ENCODE measurements at places on chromosomes 5 and 9.

- no peak for DNase-seq
Measured at GRCh38 chr5:102991802-102992201, 128.1 kb downstream of the GIN1 start.

DNA sequence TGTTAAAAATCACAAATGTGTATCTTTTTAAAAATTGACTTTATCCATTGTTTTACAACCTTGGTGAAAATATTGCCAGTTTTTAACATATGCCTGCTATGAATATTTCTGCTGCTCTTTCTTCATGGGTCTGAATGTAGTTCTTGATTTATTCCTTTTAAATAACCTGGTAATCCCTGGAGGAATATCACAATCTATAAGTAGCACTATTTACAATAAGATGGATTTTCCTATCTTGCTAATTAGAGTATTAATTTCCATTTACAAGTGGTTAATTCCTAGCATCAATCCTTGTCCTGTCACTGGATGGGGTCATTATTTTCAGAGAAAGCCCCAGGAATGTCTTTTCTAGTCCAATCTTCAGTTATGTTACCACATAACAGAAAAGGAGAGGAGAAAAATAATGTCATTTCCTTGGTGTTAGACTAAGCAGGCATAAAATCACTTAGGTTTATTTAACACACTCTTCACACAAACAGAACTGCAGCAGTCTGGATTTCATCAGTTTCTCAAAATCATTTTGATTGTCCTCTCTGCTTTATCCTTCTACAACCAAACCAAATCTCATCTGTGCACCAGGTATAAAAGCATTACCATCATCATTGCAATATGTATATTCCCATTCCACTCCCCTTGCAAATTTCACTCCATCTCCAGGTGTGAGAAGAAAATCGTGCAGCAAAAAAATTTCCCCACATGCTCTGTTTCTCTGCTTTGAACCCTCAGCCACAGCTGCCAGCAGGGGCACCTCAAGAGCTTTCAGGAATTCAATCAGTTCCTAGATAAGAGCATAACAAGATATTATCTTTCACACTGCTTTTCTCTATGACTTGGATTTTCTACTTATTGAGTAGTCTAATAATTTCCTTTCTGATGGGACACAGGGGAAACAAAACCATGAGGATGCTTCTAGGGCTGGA, 204.1 kb downstream of the SEC61B start:
- DNase-seq: no peak

GRCh38 chr5:132243366-132243977, 14.0 kb upstream of the PDLIM4 start:
- DNase-seq: no peak

DNA sequence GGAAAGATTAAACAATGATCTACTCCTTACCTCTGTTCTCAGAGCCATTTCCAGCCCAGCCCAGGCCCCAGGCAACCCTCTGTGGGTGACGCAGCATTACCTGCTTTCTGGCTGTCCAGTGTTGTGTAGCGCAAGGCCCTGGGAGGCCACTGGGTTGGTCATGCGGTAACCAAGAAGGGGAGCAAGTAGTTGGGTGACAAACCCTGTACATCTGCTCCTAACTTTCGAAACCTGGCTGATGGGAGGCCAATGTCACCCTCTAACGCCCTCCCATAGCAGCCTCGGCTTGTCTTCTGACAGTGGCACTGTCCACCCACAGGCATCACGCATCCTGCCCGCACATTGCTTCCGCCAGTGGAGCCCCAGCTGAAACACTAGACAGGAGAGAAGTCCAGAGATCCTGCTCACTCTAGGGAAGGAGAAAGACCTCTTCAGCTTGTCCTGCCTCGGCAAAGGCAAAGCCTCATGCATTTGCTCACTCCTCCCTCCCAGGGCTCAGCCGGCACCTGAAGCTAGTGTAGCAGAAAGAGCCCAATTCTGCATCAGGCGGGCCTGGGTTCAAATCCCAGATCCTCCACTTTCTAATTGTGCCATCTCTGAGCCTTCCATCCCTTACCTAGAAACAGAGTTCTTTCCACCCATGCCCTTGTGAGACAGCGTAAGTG, 94.6 kb downstream of the ADAMTS2 start:
- DNase-seq: no peak

- no peak for DNase-seq
Measured at GRCh38 chr9:83724436-83724835, 16.7 kb upstream of the UBQLN1 start.

DNA sequence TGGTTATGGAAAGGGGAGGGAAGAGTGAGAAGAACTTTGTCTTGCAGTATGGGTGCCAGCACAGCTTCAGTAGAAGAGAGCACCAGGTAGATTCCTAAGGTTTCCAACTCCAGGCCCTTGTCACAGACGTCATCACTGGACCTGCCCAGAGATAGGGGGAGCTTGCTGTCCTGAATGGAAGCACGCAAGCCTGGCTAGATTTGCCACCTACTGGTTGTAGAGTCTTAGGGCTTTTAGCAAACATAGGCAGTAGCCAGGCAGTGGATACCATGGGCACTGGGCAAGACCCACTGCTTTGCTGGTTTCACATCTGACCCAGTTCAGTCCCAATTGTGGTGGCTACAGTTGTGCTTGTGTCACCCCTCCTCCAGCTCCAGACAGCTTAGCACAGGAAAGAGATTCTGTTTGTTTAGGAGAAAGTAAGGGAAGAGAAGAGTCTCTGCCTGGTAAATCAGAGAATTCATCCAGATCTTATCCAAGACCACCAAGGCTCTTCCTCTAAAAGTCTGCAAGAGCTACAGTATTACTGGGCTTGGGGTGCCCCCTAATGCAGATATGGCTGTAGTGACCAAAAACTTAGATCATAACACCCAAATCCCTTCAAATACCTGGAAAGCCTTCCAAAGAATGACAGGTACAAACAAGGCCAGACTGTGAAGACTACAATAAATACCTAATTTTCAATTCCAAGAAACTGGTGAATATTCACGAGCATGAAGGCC, 158.9 kb downstream of the HINT1 start:
- DNase-seq: no peak

DNA sequence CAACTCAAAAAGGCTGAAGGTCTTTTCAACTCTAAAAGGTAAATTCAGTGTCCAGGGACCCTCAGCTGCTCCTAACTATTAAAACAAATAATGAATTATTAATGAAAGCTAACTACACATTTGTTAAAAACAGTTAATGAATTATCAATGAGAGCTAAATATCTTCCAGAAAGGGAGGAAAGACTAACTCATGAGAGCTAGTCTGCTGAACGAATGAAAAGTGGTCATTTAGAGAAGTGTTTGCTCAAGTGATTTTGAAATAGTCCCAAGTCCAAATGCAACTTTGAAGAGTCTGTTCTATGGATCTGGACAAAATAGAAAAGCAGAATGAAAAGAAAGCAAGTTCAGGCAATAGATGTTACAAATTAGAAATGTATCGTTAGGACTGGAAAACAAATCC, 133.9 kb upstream of the SPEF2 start:
- DNase-seq: no peak

- DNase-seq: no peak
Measured at GRCh38 chr9:132074736-132075135, 4.9 kb downstream of the MED27 start.

GRCh38 chr5:19261879-19262278, 726.1 kb downstream of the CDH18 start:
- DNase-seq: no peak

DNA sequence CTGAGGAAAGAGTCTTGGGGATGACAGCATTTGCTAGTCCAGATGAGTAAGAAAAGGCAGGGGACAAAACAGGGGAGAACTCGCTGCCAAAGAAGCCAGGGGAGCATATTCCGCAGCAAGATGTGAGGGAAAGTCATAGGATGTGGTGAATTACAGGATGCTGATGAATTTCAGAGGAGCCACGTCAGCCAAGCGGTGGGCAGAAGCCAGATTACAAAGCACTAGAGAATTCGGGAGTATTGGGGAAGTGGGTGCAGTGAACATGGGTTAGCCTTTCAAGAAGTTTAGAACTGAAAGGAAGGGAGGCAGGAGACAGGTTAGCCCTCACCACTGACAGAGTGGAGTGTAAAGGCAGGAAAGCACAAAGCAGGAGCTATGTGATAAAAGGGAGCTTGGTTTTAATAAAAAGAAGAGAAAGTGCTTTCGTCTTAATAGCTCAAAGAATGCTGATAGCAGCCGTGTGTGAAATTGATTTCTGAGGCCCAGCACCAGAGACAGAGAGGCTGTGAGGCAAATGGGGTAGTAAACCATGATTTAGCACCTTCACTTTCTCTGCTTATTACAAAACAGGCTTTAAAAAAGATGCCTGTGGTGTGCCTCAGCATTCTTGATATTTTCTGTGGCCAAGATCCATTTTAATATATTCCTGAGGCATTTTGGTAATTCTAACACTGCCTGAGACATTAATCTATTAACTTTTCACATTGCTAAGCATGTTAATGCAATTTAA, 16.9 kb downstream of the ADAMTSL1 start:
- DNase-seq: peak; percentile 98

- no peak for DNase-seq
Measured at GRCh38 chr9:129665814-129666520, 520 bp downstream of the PRRX2 start.

- DNase-seq: no peak
Measured at GRCh38 chr9:117718085-117718484, 13.9 kb downstream of the TLR4 start.

DNA sequence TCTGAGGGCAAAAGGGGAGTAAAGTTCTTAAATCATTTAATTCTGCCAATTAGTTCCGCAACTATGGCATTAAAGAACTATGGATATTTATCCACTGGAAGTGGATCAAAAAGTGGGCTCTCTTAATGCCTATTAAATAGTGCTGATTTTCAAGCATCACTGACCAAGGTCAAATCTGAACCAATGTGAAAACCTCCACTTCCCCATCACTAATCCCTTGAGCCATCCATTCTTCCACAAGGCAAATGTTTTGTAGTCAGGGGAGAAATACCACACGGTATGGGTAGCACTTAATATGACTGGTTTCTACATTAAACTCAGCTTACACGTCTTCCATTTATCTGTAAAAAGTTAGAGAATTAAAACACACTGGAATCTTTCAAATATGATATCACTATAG, 57.6 kb downstream of the MLLT3 start:
- DNase-seq: no peak

DNA sequence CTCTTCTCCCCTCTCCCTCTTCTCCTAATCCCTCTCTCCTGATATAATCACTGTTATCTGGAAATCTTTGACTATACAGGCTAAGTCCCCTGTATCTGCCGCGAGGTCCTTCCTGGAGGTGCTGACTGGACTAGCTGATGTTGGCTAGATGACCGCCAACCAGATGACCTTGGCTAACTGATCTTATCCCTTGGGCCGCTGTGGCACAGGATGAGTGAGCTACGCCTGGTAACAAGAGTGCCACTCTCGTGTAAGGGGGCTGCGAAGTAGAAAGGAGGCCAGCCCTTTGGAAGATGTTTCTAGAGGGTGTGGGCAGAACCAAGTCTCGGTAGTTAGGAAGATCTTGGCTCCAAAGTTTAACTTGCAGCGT, 345 bp upstream of the PRRC1 start:
- no peak for DNase-seq

GRCh38 chr9:130756455-130757152, 63.0 kb downstream of the EXOSC2 start:
- DNase-seq: no peak

DNA sequence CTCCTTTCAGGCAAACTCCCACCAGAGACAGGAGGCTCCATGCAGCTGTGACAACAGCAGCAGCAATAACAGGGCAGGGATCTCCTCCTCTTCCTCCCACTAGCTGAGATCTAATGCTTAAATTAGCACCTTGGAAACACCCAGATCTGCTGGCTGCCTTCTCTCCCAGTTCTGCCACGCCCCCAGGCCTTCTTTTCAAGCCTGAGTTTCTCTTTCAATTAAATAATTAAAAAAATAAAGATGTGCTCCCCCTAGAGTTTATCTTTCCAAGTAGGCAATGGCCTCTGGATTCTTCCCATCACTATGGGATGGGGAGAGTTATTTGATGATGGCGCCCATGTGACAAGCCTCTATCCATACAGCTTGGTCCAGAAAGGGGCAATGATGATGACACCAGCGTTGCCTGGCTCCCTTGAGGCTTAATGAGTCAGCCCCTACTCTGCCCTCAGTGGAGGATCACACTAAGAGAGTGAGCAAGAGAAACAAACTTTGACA, 3.8 kb downstream of the FAM219A start:
- DNase-seq: no peak

DNA sequence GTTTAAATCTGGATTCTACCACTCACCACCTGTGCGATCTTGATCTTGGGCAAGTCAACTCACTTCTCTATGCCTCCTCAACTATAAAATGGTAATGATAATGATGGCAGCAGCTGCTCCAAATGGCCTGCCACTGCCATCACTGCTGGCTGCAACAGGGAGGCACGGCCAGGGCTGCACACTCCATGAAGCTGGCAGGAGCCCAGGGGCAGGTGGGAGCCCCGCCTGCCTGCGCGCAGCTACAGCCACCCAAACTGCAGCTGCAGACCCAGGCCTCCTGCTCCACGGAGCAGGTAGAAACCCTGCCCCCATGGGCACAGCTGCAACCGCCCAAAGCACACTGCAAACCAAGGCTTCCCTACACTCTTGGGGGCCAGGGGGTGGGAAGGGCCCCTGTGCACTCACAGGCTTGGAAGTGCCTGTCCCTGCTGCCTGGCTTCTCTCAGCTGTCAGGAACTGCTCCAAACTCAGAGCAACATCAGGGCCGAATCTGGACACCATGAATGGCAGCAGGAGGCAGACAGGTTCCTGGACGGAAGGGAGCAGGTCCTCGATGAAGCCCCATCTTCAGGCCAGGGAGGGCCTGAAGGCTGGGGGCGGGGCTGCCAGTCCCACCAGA, 57.6 kb downstream of the PRELID2 start:
- no peak for DNase-seq

DNA sequence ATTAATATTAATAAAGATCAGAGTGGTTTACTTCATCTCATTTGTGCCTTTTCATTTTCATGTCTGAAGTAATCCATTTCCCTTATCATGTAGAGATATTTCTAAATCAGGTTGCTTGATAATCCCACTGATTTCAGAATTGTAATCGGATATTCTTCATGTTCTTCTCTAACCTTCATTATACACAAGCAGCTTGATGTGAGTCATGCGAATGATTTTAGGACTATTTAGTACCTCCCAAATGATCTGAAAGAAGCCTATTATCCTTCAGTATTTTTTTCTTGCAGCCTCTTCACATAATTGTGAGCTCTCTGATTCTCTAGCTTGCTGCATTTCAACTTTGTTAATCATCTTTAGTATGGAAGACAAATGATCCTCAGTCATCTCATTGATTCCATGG, 182.0 kb downstream of the GIN1 start:
- no peak for DNase-seq

- DNase-seq: no peak
Measured at GRCh38 chr9:82799286-82799685, 263.7 kb downstream of the RASEF start.

DNA sequence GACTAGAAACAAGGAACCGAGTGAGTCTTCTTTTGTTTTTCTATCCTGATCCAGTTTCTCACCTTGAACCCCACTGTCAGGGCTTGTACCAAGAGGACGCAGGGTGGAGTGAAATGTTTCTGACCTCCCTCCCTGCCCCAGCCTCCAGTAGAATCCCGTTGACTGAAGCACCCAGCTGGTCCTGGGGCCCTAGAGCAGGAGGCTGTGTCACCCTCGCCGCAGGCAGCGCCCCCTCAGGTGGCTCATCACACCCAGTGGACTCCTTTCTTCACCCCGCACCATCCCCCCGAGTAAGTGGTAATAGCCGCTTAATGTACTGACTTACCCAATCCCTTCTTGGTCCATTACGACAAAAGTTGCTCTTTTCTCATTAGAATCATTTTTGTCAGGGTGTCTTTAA, 53.8 kb downstream of the MVB12B start:
- no peak for DNase-seq
